ENCODE measurements at places on chromosomes 5 and 9. TPM values are rescaled to one million over a fixed set of nuclear protein-coding genes. Genes with fewer than 3 reads are reported as not detected.

The ANKRD33B gene
- total RNA-seq: 31.5 TPM

The SOX30 gene
- total RNA-seq: 0.11 TPM

The LCN2 gene
- not detected for total RNA-seq

GRCh38 chr5:160311491-160312133 lies 752 bp downstream of the CCNJL start:
- H3K4me3 ChIP-seq: peak overlapping the region; percentile 54
- H3K36me3 ChIP-seq: no peaks in the 10 kb centered on the region
- H3K27ac ChIP-seq: no peak overlapping the region
- peaks cover 64% of the 10 kb centered on the region for H3K27me3 ChIP-seq
- peaks cover 9% of the 10 kb centered on the region for H3K4me1 ChIP-seq

The GRIA1 gene
- total RNA-seq: not detected

The PCDHB11 gene
- total RNA-seq: not detected

DNA sequence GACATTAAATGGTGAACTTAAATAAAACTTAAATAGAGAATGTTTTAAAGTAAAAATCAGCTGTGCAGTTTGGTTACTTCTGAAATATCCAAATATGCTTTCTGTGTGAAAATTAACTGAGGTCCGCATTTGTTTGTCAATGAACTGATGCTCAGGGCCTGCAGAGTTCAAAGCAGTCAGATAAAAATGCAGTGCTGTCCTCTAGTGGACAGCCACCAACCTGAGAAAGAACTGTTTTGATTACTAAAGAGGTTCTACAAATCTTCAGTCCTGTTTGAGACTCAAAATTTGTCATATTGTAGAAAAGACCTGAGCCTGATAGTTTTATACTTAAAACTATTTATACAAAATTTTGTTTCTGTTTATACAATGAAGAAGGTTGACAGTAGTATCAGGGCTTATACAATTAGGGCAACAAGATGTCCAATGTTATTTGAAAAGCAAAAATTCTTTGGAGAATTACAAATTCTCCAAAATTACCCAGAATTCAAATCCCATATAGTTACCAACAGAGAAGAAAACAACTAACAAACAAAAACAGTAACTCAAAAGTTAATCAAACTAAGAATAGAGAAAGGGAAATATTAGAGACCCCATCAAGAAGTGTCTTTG lies 232.3 kb upstream of the TBCA start:
- no peak overlapping the region for H3K27ac ChIP-seq
- no peak overlapping the region for H3K4me3 ChIP-seq

- H3K4me3 ChIP-seq: no peak overlapping the region
- peak overlapping the region; percentile 79 for H3K27ac ChIP-seq
- peaks cover 5% of the 10 kb centered on the region for H3K36me3 ChIP-seq
- no peaks in the 10 kb centered on the region for H3K27me3 ChIP-seq
- no peak for DNase-seq
- peaks cover 34% of the 10 kb centered on the region for H3K4me1 ChIP-seq
Observed at GRCh38 chr9:84758817-84759216, 89.3 kb downstream of the NTRK2 start.

The AGPAT2 gene
- 38.3 TPM for total RNA-seq

The SLCO6A1 gene
- total RNA-seq: not detected

DNA sequence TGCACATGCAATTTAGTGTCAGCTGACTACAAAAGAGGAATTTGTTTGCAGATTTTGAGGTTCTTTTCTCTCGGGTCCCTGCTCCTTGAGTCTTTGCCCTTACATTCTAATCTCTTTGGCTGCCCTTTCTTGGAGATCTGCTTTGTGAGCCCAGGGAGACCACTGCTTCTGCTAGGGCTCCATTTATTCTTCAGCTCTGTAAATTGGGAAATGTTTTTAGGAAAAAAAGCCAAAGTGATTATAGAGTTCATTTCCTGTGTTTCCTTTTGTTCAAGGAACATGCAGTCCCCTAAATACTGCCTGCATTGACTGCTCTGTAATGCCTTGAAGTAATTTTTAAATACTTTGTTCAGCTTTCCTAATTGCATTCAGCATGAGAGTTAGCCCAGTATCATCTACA lies 197.4 kb downstream of the CSNK1G3 start:
- no peaks in the 10 kb centered on the region for H3K36me3 ChIP-seq
- DNase-seq: no peak
- H3K27me3 ChIP-seq: no peaks in the 10 kb centered on the region
- H3K4me3 ChIP-seq: no peak overlapping the region
- H3K27ac ChIP-seq: no peak overlapping the region
- H3K4me1 ChIP-seq: no peaks in the 10 kb centered on the region

DNA sequence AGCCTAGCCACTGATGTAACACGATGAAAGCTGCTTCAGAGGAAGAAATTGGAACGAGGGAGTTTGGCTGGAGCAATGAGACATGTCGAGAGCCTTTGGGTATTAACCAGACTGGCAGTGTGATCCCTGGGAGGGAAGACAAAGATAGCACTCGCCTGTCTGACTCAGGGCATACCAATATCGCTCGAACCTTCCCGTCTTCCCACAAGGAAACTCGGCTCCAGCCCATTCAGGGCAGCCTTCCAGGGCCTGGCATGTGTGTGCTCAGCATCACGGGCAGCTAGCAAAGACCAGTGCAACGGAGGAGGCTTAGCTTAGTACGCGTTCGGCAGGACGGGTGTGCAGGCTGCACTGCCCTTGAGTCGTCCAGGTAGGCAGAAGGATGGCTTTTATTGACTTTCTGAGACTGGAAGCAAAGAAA lies 356.9 kb upstream of the WWC1 start:
- H3K27ac ChIP-seq: no peak overlapping the region
- peaks cover 9% of the 10 kb centered on the region for H3K4me1 ChIP-seq
- H3K4me3 ChIP-seq: no peak overlapping the region
- DNase-seq: no peak
- H3K36me3 ChIP-seq: no peaks in the 10 kb centered on the region
- no peaks in the 10 kb centered on the region for H3K27me3 ChIP-seq

DNA sequence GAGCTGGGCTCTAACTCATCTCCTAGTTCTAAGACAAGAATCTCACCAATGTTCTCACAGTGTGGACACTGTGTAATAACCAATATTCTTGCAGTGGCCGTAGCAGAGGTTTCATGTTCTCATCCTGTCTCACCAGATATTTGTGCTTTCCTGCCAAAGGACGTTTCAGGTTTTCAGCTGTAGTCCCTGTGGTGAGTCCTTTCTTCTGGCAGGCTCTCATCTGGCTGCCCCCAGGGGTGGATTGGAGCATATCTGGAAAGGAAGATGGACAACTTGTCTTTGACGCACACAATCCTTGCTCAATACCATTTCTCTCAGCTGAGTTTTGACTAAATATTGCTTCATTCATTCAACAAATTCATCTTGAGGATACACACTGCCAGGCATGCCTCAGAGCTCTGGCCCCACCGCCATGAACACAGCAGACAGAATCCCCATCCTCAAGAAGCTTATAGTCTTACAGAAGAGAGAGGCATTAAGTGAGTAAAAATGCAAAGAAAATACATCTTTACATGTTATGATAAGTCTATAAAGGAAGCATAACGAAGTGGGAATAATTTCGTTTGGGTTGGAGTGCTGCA lies 33.8 kb upstream of the NEURL1B start:
- H3K4me3 ChIP-seq: no peak overlapping the region
- H3K27me3 ChIP-seq: peaks cover 3% of the 10 kb centered on the region
- no peak overlapping the region for H3K27ac ChIP-seq
- H3K4me1 ChIP-seq: no peaks in the 10 kb centered on the region

DNA sequence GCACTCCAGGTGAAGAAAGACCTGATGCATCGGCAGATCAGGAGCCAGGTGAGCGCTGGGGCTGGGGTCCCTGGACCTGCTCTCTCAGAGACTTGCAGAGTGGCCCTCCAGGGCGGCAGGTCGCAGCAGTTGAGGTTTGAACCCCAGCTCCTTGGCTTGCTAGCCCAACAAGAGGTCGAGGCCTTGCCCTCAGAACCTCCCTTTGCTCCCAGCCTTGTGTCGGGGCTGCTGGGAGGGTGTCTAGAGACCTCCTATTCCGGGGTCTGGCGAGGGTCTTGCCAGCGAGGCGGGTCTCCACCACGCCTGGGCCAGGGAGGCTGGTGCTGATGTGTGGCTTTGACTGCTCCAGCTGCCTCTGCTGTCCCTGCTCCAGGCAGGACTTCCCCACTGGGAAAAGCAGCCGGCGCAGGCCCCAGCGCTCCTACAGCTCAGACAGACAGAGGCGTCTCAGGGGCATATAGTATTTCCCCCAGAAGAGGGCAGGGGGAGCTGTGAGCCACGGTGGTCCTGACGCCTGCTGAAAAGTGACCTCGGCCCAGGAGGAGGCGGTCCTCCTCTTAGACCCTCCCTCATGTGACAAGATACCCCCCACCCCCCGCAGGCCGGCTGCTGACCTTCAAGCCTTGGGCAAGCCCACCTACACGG lies 38.3 kb downstream of the LRSAM1 start:
- no peaks in the 10 kb centered on the region for H3K27me3 ChIP-seq
- no peak overlapping the region for H3K27ac ChIP-seq
- peaks cover 24% of the 10 kb centered on the region for H3K36me3 ChIP-seq
- no peaks in the 10 kb centered on the region for H3K4me1 ChIP-seq
- no peak for DNase-seq

DNA sequence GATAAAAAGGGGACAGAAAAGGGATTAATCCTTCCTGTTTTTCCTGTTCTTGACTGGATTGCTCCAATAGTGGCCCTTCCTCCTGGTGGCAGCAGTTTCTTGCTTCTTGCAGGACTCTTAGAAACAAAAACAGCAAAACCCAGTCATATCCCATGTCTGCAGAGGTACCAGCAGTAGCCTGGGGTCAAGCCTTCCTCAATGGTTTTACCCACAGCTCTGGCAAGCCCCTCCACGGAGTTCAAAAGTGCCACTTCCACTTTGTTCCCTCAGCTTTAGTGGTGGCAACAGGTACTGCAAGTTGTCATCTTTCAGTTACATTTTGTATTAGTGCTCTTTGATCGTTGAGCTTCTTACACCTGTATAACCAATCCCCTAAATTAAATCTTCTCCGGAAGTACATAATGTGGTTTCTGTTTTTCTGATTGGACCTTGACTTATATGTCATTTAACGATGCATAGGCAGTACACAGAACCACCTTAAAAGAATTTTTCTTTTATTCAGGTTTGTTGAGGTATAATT lies 8.7 kb upstream of the RANBP6 start:
- peaks cover 6% of the 10 kb centered on the region for H3K4me1 ChIP-seq
- peaks cover 13% of the 10 kb centered on the region for H3K27me3 ChIP-seq
- H3K27ac ChIP-seq: no peak overlapping the region
- no peak for DNase-seq
- H3K36me3 ChIP-seq: no peaks in the 10 kb centered on the region

Data from activated T-helper 2 cell treated with anti-CD3 and anti-CD28 coated beads, Interferon-gamma antibody, Interleukin-2, Interleukin-4, amounts not matched to agents 10 μg/mL and 5 μg/mL and 100 μg/mL, durations not matched to agents 14 hours and 24 hours and 36 hours (primary cell).